ENCODE measurements at places on chromosomes 5 and 9. TPM values are rescaled to one million over a fixed set of nuclear protein-coding genes. Genes with fewer than 3 reads are reported as not detected.

Gene TRIM23
- total RNA-seq = 13.4 TPM

Gene SEMA6A
- not detected for total RNA-seq

Gene ARSK
- total RNA-seq = 5.8 TPM

Gene PCDHA6
- total RNA-seq = not detected

Gene PCDHGA7
- not detected for total RNA-seq

Gene OMD
- total RNA-seq = not detected

GRCh38 chr9:27165670-27166069, 56.6 kb downstream of the TEK start:
- no peak for DNase-seq

GRCh38 chr5:68243251-68243650, 27.7 kb downstream of the PIK3R1 start:
- DNase-seq = no peak

DNA sequence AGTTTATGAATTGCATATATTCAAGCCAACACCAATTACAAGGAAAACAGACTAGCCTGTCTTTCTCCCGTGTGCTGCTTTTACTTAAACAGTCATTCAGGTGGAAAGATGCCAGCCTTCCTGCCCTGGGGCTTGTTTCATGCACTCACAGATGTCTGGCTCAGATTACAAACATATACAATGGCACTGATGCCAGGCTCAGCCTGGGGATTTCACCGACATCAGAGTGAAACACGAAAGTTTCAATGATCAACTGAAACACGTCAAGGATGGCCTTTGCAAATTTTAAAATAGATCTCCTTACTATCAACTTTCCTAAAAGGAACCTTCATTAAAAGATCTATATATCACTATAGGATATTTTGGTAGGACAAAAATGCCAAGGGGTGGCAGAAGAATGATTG, 1576.5 kb downstream of the EFNA5 start:
- DNase-seq = no peak

DNA sequence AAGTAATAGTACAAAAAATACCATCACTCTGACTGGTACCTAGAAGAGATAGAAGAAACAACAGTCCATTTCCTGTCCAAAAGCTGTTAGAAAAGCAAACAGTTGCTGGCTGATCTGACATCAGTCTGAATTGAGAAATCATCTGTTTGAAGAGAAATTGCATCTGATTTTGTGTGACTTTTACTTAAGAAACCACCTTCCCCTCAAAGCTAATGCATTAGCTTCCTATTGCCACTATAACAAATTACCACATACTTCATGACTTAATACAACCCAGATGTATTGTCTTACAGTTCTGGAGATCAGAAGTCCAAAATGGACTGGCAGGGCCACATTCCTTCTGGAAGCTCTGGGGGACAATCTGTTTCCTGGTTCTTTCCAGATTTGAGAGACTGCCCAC, 385.9 kb upstream of the TLE4 start:
- DNase-seq = no peak

GRCh38 chr5:137446151-137446550, 53.0 kb downstream of the SPOCK1 start:
- no peak for DNase-seq

DNA sequence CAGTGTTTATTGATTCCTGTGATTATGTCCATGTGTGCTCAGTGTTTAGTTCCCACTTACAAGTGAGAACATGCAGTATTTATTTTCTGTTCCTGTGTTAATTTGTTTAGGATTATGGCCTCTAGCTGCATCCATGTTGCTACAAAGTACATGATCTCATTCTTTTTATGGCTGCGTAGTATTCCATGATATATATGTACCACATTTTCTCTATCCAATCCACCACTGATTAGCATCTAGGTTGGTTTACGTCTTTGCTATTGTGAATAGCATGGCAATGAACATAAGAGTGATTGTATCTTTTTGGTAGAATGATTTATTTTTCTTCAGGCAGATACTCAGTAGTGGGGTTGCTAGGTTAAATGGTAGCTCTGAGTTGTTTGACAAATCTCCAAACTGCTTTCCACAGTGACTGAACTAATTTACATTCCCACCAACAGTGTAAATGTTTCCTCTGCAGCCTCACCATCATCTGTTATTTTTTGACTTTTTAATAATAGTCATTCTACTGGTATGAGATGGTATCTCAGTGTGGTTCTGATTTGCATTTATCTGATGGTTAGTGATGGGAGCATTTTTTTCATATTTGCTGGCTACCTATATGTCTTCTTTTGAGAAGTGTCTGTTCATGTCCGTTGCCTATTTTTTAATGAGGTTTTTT, 47.5 kb upstream of the ELL2 start:
- DNase-seq = no peak

GRCh38 chr5:118095115-118095514, 893.2 kb downstream of the DTWD2 start:
- DNase-seq = no peak

- no peak for DNase-seq
These were observed 71.4 kb downstream of the CARTPT start for GRCh38 chr5:71790433-71790832.

GRCh38 chr9:130779153-130779855, 55.8 kb upstream of the ABL1 start:
- DNase-seq = no peak

DNA sequence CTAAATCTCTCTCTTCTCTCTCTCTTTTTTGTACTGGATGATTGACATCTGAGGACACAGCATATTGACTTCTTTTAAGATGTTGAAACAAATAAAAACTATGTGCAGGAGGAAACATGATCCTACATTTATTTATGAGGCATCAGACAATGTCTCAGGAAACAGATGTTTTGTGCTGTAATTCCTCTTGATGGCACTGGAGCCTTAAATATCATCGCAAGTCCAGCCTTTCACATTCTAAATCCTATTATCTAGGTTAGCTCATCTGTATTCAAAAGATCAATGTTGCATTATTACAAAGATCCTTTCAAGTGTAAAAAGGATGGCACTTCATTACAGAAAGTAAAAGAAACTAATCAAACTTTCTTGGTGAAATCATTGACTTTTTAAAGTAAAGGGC, 63.9 kb downstream of the MAT2B start:
- DNase-seq = no peak

- DNase-seq = no peak
These were observed 3.2 kb upstream of the GPR107 start for GRCh38 chr9:130050462-130050861.

- no peak for DNase-seq
These were observed 134.6 kb downstream of the EDIL3 start for GRCh38 chr5:84249918-84250630.

GRCh38 chr9:114694719-114695269, 12.8 kb upstream of the TEX48 start:
- DNase-seq = no peak

GRCh38 chr9:122519376-122519775, 435 bp downstream of the OR1J4 start:
- DNase-seq = no peak

GRCh38 chr9:126170286-126170823, 156.3 kb upstream of the MVB12B start:
- DNase-seq = no peak

DNA sequence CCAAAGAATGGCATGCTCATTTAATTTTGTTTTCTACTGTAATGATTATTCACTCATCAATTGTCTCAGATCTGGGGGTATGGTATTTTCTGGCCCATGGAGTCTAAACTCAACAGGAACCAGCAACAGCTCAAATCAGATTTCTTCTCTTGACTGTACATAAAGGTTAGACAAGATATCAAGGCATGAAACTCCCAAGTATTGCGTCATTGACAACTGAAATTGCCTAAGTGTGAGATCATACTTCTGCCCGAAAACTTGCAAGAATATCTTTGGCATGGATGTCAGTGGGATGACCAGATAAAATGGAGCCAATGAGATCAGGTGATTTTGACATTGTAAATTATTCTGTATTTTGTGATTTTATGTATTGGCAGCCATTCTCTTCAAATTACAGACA, 141.7 kb upstream of the STK32A start:
- DNase-seq = no peak

DNA sequence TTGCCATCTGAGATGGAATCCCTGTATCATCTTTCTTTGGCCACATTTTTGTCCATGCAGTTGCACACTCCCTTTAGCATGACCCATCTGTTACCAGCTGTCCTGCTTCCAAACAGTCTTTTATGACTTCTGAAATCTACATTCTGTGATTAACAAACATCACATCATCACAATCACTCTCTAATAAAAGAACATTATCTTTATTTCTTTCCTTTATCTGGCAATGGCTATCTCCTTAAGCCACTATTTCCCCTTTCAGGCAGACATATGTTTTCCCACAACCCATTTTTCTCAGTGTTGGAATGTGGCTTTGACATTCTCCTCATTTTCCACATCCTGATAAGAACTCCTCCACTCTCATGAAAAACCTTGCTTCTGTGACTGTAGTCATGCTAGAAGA, 141.0 kb downstream of the ST8SIA4 start:
- DNase-seq = no peak

All from natural killer cell (primary cell).